ENCODE measurements at places on chromosomes 4 and X.

- no peak for DNase-seq
Observed at GRCh38 chr4:1974840-1975239, 33.9 kb downstream of the NELFA start.

GRCh38 chr4:76301068-76301774, 5.3 kb upstream of the STBD1 start:
- peak; percentile 59 for DNase-seq

- peak; percentile 35 for DNase-seq
Observed at GRCh38 chrX:45479835-45480422, 279.3 kb upstream of the DIPK2B start.

DNA sequence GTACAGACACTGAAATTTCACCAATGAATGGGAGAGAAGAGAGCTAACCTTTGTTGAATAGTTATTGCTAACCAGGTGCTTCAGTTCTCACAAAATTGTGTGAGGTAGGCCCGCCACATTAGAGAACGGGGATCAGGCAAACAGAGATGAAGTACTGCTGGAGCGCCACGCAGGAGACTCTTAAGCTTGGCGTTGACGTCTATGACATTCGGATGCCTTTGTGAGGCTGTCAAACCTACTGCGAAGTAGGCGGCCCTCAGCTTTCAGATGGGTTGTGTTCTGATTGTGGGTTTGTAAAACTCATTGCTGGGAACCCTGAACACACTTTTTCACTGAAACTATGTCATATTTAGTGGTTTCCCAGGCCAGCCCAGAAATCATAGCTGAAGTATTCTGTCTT, 173.6 kb downstream of the CBR4 start:
- DNase-seq = no peak

- DNase-seq = no peak
Observed at GRCh38 chr4:36835246-36835645, 409.3 kb upstream of the NWD2 start.

DNA sequence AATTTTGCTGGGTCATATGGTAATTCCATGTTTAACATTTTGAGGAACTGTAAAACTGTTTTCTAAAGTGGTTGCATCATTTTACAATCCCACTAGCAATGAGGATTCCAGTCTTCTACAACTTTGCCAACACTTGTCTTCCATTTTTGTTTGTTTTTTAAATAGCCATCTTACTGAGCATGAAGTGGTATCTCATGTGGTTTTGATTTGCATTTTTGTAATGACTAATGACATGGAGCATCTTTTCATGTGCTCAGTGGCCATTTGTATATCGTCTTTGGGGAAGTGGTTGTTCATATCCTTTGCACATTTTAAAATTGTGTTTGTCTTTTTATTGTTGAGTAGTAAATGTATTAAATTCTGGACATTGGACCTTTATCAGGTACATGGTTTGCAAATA, 94.7 kb downstream of the TMEM131L start:
- DNase-seq = no peak

- DNase-seq = no peak
Observed at GRCh38 chr4:3313139-3313538, 20.3 kb downstream of the RGS12 start.

GRCh38 chr4:17619416-17620105, 5.1 kb downstream of the MED28 start:
- no peak for DNase-seq

- no peak for DNase-seq
Observed at GRCh38 chr4:112176596-112176995, 31.3 kb downstream of the FAM241A start.

GRCh38 chr4:79561751-79562150, 153.7 kb upstream of the GK2 start:
- DNase-seq = no peak

DNA sequence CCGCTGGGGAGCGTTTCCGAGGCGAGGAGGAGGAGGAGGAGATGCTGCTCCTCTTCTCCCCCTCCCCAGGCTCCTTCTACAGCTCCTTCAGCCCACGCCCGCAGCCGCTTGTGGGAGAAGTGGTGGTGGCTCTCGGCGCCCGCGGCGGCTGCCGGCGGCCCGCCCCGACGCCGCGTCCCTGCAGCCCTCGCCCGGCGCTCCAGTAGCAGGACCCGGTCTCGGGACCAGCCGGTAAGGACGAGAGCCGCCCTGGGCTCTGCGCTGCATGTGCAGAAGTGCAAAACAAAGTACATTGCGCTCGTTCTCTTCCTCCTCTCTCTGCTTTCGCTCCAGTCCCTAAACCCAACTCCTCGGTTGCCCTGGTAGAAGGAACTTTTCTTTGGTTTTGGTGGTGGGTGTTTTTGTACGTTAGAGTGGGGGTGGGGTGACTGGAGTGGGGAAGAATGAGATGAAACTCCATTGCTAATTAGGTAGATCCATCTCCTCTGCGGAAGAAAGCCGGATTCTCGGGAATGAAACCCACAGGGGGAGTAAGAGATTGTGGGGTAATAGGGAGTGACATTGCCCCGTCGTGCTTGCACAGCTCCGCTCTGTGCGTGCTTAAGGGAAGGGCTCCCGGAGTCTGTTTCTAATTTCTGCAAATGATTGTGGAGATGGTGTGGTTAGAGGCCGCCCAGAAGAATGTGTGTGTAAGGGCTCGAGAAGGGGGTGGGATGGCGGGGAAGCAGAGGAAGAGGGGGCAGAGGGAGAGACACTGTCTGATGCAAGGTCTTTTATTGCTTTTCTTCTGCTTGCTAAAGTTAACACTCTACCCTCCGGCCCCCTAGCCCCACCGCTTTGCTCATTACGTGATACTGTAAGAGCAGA, 677 bp downstream of the PTPN13 start:
- DNase-seq = peak; percentile 33

DNA sequence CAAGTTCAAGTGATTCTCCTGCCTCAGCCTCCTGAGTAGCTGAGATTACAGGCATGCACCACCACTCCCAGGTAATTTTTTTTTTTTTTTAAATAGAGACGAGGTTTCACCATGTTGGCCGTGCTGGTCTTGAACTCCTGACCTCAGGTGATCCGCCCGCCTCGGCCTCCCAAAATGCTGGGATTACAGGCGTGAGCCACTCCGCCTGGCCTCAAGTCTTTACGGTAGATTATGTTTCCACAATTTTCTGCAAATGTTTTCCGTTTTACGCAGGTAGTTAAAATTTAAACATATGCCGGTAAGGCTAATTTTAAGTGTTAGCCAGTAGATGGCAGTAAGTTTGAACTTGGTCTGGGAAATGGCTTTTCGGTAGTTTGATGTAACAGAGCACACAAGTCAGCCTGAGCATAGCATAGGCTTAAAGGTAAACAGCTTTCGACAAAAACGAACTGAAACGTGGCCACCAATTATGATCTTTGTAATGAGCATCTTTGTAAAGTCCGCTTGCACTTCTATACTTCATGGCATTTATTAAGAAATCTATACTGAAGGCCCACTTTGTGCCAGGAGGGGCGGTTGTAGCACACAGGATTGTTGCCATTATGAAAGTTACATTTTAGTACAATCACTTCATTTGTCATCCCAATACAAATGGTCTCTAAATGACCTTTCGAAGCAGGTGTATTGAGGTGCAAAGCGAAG, 31.1 kb downstream of the CCKAR start:
- DNase-seq = peak; percentile 64

DNA sequence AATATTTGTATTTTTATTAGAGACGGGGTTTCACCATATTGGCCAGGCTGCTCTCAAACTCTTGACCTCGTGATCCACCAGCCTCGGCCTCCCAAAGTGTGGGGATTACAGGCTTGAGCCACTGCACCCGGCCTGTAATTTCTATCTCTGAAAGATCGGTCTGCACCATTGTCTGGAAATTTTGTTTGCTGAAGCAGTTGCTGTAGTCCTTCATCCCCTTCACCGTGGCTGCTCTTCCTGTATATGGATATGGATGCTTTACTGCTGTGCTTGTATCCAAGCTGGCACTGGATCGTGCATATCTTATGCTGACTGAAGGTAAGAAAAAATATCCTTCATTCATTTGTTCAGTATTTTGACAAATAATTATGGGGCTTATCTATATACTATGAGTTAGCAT, 338.4 kb upstream of the GNPDA2 start:
- DNase-seq = no peak

- DNase-seq = no peak
Observed at GRCh38 chrX:18890724-18891547, 93.0 kb downstream of the PHKA2 start.

- DNase-seq = peak; percentile 35
Observed at GRCh38 chr4:150079081-150079581, 886 bp downstream of the DCLK2 start.

DNA sequence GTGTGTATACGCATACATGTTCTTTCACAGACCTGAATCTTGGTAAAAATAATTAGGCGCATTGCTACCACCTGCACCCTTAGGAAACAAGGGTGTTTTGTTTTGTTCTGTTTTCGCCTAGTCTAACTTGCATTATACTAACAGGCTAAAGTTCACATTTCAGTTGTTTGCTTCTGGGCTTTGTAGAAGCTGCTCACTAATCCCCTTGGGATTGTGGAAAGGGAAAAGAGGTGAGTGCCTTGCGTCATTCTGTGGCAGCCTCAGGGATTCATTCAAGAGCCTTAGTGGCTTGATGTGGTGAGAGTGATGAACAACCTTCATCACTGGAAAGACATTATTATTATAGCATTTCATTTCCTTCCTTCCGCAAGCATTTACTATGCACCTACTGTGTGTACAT, 331.1 kb downstream of the ADGRL3 start:
- no peak for DNase-seq

DNA sequence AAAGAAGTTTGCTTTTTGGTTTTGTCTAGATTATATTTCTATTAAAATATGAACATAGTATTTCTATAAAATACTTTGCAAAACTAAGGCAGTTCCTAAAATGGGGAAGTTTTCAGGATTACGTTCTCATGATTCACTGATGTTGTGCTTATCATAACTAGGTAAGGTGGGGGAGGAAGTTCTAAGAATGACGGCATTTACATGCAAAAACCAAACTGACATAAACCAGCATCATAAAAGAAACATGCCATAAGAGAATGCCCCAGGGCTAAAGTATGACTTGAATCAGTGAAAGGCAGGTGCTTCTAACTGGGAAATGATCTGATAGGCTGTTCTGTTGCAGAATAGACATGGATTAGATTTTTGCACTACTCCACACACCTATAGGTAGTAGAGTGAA, 204.7 kb upstream of the JADE1 start:
- DNase-seq = no peak

DNA sequence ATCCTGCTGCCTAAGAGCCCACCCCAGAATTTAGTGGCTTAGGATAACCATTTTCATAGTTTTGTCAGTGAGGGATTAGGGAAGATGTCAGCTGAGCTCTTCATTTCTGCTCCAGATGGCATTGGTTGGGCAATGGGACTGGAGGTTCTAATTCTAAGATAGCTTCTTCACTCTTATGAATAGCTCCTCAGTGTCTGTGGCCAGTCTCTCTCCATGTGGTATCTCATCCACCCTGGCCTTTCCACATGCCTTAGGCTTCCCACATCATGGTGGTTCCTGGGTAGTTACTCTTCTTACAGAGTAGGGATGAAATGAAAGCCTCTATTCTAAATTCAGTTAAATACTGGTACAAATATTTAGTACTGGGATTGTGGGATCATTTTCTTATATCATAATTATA, 31.3 kb downstream of the REPS2 start:
- DNase-seq = no peak

DNA sequence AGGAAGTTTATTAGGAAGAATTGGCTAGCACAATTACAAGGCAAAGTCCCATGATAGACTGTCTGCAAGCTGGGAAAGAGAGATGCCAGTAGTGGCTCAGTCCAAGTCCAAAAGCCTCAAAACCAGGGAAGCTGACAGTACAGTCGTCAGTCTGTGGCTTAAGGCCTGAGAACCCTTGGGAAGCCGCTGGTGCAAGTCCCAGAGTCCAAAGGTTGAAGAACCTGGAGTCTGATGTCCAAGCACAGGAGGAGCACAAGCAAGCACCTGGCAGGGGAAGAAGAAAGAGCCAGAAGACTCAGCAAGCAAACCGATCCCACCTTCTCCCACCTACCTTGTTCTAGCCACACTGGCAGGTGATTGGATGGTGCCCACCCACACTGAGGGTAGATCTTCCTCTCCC, 51.3 kb upstream of the TMEM150C start:
- DNase-seq = no peak

- no peak for DNase-seq
Observed at GRCh38 chr4:126719852-126720251, 912.9 kb upstream of the INTU start.

GRCh38 chr4:88981556-88981955, 75.4 kb downstream of the FAM13A start:
- no peak for DNase-seq

GRCh38 chrX:10859353-10859752, 239.0 kb upstream of the MID1 start:
- DNase-seq = no peak

- peak; percentile 31 for DNase-seq
Observed at GRCh38 chr4:175891851-175892250, 79.8 kb upstream of the GPM6A start.

DNA sequence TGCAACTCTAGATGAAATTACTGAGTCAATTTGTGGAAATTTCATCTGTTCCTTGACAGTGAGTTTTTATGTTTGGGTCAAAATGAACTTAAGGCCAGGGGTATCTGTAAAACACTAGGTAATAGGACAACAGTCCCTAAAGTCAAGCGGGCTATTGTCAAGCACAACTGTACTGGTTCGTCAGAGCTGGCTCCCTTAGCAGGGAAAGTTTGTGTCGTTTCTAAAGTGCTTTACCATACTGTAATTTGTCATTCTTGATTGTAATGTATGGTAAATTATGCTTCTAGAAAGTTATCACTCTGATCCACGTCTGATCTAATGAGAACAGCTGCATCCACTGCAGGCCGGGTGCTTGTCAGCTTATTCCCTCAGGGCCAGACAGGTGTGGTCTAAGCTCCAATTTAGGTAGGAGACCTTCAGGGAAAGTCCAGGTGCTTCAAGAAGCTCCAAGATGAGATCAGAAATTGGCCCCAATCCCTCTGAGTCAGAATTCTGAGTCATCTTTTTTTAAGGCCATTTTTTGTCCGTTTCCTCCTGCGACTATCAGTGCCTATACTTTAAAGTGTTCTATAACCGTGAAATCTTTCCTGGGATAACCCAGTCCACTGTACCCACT, 92.2 kb downstream of the PALLD start:
- DNase-seq = peak; percentile 50

DNA sequence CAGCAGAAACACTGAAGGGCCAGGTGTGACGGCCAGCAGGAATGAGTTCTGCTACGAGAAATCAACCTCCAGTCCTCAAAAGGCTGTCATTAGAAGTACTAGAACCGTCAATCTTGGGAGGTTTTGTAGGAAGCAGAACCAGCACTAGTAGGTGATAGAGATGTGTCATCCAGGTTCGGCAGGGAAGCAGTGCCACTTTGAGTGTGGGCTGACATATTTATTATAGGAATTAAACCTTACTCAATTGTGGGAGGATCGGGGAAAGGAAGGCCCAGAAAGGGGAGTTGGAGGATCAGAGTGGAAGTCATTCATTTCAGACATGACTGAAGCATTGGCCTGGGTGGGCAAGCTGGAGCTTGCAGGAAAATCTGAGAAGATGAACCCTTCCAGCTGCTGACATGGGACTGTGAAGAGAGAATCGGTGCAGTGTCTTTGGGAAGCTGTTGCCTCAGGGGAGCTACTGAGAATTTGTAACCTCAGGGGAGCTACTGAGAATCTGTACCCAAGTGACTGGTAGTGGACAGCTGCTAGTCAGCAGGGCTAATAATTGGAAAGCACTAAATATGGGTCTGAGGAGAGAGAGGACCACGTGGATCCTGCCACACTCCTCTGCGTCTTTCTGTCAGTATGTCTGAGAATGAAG, 177.4 kb downstream of the SPRY1 start:
- no peak for DNase-seq
